AG08395 (cell line): ENCODE measurements at places on chromosomes 2 and 18.

- no peak for DNase-seq
Observed at GRCh38 chr18:9106800-9107584, 4.5 kb downstream of the NDUFV2 start.

- no peak for DNase-seq
Observed at GRCh38 chr2:16739778-16740581, 74.3 kb upstream of the CYRIA start.

- no peak for DNase-seq
Observed at GRCh38 chr2:204914708-204915107, 369.4 kb downstream of the PARD3B start.

- DNase-seq: peak; percentile 77
Observed at GRCh38 chr2:219627103-219628100, at the start of gene SLC4A3. SLC4A3 (plus strand) TSS chr2:219627630; CDS start chr2:219627993, 363 bp downstream.

DNA sequence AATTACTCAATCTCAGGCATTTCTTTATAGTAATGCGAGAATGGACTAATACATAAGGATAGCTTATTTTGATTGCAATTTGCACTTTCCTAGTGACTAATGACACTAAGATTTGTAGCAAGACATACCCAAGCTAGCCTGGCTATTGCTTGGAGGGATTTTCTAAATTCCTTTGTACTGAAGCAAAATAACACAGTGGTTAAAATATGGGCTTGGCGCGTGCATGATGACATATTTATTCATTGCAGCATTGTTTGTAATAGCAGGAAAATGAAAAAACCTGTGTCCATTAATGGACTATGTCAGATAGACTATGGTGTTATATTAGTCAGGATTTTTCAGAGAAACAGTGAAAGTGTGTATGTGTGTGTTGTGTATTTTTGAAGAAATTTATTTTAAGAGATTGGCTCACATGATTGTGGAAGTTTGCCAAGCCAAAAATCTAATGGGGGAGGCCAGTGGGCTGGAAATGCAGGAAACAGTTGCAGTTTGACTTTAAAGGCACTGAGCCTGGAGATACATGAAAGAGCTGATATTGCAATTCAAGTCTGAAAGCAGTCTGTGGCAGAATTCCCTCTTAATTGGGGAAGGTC is 16.7 kb upstream of the LAPTM4A start:
- DNase-seq: peak; percentile 84

DNA sequence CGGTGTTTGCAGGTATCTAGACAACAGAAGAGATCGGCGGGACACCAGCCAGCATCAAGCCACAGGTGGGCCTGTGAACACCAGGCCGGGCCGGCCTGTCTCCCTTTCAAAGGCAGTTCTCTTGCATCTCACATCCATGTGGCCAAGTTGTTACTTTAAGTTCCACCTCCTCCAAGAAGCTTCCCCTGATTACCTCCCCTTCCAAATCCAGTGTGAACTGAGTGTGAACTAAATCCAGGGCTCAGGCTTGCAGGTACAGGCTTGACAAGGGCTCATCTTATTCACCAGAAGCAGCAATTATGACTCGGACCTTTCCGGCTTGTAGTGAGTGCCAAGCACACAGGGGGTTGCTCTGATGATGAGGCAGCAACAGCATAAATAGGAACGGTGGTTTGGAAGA is 3.9 kb downstream of the CRACDL start:
- DNase-seq: no peak

DNA sequence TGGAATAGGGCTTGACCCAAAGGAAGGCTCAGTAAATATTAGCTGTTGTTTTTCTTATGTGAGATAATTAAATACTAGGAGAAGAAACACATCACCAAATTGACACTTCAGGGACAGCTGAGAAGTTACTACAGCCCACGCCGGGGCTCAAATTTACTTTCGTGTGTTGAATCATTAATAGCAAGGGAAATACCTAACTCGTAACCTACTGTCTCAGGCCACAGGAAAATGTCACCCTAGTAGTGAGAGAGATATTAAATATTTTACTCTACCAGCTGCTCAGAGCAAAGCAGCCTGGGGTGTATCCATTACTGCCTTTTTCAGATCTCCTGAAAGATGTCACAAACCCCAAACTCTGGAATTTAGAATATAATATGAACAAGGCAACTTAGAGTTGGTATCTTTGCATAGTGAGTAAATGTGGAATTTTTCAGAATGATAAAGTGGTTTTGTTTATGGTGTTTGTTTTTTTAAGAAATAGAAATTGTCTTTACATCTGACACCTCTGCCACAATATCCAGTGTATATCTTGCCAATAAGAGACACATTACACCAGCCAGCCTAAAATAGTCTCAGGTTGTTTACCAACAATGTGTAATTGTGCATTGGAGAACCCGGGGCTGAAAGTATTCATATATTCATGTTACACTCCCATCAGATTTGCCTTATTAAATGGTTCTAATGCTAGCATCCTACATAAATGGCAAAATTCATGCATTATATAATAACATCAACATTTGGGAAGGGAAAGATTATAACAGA is 48.4 kb downstream of the ATP8B1 start:
- no peak for DNase-seq

DNA sequence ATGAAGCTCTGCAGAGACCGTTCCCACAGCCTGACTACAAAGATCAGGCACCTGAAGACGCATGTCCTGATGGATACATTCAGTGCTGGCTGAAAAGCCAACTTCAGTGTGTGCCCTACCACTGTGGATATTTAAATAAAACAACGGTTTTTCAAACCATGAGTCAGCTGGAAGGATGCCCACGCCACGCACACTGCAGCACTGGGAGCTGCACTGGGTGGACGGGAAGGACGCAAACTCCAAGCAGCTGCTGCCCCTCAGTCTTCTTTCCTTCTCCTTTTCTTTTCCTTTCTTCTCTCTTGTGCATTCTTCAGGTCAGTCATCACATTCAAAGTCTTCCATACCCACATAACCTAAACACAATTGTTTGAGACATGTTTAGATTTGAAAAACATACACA is 7.9 kb downstream of the TMEM18 start:
- no peak for DNase-seq

DNA sequence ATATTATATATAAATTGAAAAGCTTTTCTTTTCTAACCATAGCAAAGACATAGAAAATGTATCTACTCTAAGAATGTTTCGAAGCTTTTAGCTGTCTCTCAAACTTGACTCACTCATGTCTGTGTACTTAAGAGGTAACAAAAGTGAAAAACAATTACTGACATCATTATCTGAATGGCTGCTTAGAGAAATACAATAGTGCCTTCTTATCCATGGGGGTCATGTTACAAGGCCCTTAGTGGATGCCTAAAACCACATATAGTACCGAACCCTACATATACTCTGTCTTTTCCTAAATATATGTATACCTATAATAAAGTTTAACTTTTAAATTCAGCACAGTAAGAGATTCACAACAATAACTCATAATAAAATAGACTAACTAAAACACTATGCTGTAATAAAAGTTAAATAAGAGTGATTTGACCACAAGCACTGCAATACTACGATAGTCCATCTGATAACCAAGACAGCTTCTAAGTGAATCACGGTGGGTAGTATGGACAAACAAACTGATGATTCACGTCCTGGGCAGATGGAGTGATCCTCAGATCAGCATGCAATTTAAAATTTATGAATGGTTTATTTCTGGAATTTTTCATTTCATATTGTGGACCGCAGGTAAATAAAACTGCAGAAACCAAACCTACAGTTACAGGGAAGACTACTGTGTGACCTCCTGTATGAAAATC is 246.2 kb downstream of the XIRP2 start:
- no peak for DNase-seq

DNA sequence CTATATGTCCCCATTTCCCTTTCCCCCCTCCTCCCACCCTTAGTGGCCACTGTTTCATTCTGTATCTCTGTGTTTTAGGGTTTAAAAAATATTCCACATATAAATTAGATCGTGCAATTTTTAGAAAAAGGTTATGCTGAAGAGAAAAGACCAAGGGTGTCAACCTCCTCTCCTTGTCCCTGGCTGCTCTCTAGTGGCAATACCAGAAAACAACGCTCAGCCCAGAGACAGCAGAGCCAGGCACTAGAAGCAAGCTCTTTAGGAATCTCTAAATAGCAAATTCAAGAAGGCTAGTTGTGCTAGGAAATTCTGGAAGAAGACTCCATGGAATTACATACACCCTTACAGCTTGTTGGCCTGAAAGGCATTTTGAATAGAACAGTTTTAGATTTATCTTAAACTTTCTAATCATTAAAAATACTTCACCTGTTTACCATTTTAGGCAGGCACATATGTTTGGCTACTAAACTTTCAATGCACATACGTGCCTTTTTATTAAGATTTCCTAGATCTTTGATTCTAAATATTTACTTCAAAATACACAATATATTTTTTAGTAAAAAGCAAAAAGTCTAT is 35.1 kb upstream of the RASGRP3 start:
- peak; percentile 78 for DNase-seq

- DNase-seq: no peak
Observed at GRCh38 chr18:21218862-21219261, 23.2 kb upstream of the GREB1L start.

DNA sequence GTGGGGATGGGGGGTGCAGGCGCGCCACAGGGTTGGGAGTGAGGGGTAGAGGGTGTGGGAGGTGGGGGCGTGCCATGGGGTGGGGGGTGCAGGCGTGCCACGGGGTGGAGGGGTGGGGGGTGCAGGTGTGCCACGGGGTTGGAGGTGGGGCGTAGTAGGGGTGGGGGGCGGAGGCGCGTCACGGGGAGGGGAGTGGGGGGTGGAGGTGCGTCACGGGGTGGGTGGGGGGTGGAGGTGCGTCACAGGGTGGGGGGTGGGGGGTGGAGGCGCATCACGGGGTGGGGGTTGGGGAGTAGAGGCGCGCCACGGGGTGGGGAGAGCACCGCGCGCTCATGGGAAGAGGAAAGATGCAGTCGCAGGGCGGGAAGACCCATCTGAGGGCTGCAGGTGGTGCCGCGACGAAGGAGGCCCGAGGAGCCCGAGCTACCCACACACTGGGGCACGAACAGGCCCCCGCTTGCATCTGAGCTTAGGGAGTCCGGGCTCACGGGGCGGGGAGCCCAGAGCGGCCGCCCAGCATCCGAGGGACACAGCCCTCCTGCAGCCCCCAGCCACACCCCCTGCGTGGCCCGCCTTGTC is 37.5 kb downstream of the SNED1 start:
- DNase-seq: no peak

- DNase-seq: no peak
Observed at GRCh38 chr2:24351981-24352380, 8.4 kb downstream of the ITSN2 start.

GRCh38 chr2:232411901-232412629 is 5.4 kb downstream of the ALPG start:
- DNase-seq: no peak

- DNase-seq: no peak
Observed at GRCh38 chr2:236544362-236544761, 25.3 kb upstream of the ACKR3 start.

GRCh38 chr2:60045456-60045855 is 508.0 kb downstream of the BCL11A start:
- no peak for DNase-seq

DNA sequence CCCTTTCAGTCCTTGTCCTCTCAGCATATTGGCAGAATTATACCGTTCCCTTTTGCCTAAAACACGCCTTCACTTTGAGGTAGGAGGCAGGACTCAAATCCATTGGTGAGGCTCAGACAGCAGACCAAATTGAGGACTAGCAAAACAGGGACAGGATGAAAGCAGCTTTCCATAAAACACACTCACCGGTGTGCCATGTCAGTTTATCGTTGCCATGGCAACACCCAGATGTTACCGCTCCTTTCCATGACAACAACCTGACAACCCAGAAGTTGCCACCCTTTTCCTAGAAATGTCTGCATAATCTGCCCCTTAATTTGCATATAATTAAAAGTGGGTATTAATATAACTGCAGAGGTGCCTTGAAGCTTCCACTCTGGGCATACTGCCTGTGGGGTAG is 730.4 kb downstream of the METTL4 start:
- DNase-seq: no peak

- DNase-seq: no peak
Observed at GRCh38 chr2:20108655-20109396, 57.4 kb upstream of the LAPTM4A start.
